ENCODE measurements at places on chromosomes 11 and 22.
A peak's percentile ranks its signal among the peaks of the same experiment; 100 is the strongest.

GRCh38 chr11:45982656-45983470 lies 60.4 kb downstream of the LARGE2 start:
- DNase-seq, result no peak

GRCh38 chr11:35304900-35305460 lies 114.4 kb downstream of the SLC1A2 start:
- no peak for DNase-seq

DNA sequence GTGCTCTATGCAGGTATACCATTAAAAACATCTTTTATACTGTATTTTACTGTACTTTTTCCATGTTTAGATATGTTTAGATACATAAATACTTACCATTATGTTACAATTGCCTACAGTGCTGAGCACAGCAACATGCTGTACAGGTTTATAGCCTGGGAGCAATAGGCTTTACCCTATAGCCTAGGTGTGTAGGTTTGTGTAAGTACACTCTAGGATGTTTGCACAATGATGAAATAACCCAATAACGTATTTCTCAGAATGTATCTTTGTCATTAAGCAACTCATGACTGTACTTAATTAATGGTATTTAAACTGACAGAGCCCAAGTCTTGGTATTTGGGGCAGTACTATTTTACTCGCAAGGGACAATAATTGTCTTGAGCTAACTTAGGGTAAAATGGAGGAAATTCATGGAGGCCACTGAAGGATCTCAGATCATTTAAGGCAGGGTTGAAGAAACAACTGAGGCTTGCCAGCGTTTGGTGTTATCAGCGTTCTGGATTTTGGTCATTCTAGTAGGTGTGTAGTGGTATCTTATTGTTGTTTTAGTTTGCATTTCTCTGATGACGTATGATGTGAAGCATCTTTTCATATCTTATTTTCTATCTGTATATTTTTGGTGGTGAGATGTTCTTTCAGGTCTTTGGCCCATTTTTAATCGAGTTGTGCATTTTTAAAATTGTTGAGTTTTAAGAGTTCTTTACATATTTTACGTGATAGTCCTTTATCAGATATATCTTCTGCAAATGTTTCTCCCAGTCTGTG lies 42.4 kb downstream of the ADAMTS15 start:
- DNase-seq, result no peak

DNA sequence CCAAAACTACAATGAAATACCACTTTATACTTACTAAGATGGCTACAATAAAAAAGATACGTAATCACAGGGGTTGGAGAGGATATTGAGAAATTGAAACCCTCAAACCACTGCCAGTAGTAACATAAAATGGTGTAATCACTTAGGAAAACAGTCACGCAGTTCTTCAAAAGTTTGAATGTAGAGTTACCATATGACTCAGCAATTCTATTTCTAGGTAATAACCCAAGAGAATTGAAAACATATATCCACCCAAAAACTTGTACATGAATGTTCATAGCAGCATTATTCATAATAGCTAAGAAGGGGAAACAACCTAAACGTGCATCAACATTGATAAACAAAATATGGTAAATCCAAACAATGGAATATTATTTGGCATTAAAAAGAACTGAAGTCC lies 24.4 kb upstream of the PSMA1 start:
- no peak for DNase-seq

DNA sequence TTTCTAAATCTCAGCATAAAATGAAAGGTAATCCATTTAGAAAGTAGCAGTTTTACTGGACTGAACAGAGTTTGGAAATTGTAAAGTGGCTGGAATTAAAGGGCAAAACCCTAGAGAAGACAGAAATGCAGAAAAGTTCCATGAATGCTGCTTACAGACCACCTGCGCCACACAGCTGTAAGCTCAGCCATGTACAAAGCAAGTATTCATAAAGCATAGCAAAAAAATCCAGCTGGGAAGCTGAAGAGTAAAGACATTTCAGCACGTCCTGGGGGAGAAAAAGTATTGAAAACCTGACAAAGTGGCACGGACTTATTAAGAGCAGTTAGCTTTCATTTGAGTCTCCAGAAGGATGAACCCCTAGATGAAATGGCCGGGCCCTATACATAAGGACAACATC lies 220.1 kb upstream of the CNTN5 start:
- DNase-seq, result no peak

- no peak for DNase-seq
These were observed 491.9 kb downstream of the MN1 start for GRCh38 chr22:27309697-27310096.

DNA sequence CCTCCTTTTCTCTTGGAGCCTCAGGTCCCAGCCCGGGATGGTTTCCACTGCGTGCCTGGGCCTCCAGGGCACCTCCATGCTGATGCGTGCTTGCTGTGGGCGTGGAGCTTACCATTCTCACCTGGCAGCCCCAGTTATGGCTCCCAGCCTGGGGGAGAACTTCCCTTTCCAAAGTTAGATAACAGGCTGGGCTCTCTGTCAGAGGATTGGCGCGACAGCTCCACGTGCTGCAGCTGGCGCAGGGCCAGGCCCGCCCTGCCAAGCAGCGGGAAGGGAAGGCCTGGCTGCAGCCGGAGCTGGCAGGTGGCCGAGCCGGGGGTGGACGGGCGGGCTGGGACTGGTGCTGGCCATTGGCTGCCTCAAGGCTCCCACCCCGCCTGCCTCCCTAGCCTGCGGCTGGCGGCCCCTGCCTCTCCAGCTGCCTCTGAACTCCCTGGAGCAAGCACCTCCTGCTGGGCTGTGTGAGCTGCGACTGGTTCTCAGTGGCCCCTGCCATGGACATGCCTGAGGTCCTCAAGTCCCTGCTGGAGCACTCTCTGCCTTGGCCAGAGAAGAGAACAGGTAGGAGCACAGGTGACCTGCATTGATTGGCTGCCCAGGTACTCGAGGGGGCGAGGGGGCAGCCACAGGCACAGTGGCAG lies 14.6 kb upstream of the TEF start:
- DNase-seq, result no peak

GRCh38 chr11:92848578-92848977 lies 120.9 kb upstream of the MTNR1B start:
- DNase-seq, result no peak

DNA sequence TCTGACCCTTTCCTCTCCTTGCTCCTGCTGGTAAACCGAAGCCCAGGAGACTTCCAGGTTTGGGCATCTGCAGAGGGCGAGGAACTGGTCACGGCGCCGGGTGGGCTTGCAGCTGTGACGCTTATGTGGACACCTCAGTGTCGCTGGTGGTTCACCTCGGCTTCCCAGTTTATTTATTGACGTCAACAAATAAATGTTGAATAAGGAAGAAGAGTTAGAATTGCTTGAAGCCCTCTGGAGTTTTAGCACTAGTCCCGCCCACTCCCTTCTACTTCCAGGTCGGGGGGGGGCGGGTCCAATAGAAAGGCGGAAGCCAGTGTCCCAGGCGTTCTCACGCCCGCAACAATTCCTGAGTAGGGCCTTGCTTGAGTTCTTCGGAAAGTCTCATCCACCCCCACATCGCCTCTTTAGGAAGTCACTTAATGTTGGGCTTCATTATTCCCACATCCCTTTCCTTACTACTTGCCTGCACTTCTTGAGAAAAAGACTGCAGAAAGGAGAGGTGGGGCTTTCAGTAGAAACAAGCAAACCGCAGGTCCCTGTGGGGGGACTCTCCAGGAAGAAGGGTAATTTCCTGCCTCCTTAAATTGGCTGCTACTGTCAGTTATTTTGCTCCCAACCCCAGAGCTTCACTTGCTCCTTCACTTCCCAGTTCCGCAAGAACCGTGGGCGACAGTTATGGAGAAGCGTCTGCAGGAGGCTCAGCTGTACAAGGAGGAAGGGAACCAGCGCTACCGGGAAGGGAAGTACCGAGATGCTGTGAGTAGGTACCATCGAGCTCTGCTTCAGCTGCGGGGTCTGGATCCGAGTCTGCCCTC lies at the start of gene TTC9C:
Gene TTC9C, plus strand, starts transcription at position 316 of the 818 bp plus-strand sequence. Its CDS starts 363 bp downstream, at position 679.
- peak; percentile 79 for DNase-seq

DNA sequence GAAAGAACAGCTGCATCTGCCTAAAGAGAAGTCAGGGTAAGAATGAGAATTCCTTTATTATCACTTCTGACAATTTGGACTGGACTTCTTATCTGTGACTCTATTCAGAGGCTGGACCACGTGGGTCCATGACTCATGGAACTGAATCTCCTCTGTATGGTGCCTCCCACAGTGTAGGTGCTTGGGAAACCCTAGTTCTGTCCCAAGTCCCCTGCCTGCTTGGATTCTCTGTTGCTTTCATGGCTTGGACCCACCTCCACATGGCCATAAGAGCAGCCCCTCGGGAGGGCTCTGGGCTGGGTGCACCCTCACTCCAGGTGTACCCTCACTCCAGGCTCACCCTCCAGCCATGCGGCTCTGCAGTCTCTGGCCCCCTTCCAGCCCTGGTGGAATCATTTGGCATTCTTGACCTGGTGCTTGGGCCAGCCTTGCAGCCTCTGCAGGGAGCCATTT lies 153.4 kb downstream of the CACNA1I start:
- DNase-seq, result peak; percentile 10

- DNase-seq, result no peak
These were observed 179.7 kb downstream of the IGLL1 start for GRCh38 chr22:23400286-23400981.

DNA sequence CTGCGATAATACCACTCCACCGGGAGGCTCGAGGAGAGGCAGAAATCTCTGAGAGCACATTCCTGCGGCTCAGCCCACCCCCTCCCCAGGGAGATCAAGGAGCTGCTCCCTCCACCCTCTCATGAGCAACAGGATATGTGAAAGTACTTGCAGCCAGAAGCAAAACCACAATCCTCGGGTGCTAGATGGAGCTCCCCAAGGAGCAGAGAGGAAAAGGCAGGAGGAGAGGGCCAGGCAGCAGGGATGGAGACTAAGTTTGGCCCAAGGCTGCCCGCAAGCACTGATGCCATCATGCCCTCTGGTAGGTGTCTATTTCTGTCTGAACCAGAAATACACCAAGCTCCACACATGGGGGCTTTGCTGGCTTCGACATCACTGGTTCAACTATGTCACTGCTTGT lies 22.3 kb downstream of the VPS37C start:
- DNase-seq, result no peak

DNA sequence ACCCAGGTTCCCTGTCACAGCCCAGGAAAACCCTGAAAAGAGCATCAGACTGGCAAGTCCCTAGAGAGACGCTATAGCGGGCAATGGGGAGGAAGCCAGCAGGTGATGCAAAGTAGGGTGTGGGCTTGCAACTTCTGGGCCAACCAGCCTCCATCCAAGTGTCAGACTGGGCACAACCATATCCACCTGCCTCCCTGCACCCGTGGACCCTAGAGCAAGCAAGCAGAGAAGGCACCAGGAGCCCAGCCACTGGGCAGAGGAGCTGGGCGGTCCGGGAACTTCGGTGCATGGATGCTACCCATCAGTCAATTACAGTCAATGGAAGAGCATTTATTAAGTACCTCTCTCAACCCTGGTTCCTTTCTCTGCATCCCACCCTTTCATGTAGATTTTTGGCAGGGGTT lies 2.8 kb downstream of the NECTIN1 start:
- no peak for DNase-seq

GRCh38 chr11:115500547-115501501 lies 3.4 kb downstream of the CADM1 start:
- DNase-seq, result no peak

- DNase-seq, result no peak
These were observed 455.8 kb downstream of the TMEM135 start for GRCh38 chr11:87493516-87493915.

DNA sequence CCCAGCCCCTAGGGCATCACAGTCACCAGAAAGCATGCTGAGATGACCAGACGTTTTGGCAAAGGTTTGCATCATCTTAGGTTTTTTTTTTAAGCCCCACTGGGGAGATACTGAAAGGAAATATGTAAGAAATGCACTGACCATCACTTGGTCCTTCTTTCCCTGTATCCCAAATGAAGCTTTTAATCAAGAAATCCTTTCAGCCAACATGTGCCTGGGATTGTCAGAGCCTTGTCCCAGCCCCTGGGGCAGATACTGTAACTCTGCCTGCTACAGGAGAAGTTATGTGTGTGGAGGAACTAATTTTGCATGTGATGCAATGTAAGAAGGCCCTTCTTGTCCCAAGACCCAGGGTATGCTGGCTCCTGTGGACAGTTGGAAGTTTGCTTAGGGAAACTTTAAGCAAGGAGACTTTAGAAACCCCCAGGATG lies 65.6 kb downstream of the PPFIBP2 start:
- DNase-seq, result no peak

- DNase-seq, result no peak
These were observed 107.0 kb downstream of the CTTN start for GRCh38 chr11:70505331-70505731.

- no peak for DNase-seq
These were observed 164.5 kb downstream of the STK33 start for GRCh38 chr11:8429483-8429882.

- DNase-seq, result no peak
These were observed 273.5 kb downstream of the ST3GAL4 start for GRCh38 chr11:126628790-126629621.

GRCh38 chr22:36208914-36209313 lies 7.3 kb upstream of the APOL4 start:
- DNase-seq, result no peak

DNA sequence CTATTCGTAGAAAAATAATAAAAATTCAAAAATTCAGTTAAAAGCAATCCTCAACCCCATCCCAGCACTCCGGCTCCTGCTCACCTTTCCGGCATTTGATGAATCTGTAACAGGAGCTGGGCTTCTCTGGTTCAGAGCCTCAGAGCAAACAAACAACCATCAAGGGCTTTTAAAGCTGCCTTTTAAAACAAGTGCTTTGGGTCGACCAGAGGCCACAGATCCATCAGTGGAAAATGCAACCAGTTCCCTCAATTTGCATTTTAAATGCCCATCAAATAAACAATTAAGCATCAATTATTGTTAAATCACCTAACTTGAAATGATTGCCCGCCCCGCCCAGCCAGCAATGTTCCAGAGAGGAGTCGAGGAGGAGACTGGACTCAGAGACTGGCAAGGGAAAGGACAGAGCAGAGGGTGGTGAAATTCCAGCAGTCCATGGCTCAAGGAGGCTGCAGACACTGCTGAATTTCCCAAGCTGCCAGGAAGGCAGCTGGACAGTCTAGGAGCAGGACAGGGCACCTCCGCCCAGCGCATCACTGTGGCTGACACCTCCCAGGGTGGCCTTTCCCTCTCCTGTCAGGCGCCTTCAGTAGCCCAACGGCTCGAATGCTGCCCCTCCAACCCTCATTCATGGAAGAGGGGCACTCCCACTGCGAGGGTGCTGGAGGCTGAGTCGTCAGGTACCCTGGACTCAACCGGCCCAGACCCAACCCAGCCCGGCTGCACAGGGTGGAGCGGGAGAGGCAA lies 7.5 kb downstream of the FXYD6 start:
- DNase-seq, result no peak

- DNase-seq, result no peak
These were observed 113.8 kb upstream of the NARS2 start for GRCh38 chr11:78688460-78688859.

All from activated T-cell treated with anti-CD3 and anti-CD28 coated beads, Interleukin-2, amount 50 U/mL, for 1 hour (primary cell).